ENCODE measurements at places on chromosomes 2 and 18. TPM values are rescaled to one million over a fixed set of nuclear protein-coding genes. Genes with fewer than 3 reads are reported as not detected.

EMILIN2 gene
- total RNA-seq, result 20.9 TPM

IL1R2 gene
- 1.1 TPM for total RNA-seq

CFAP221 gene
- total RNA-seq, result 0.25 TPM

- ATAC-seq, result no peak
Observed at GRCh38 chr2:23556929-23557328, 171.9 kb downstream of the KLHL29 start.

DNA sequence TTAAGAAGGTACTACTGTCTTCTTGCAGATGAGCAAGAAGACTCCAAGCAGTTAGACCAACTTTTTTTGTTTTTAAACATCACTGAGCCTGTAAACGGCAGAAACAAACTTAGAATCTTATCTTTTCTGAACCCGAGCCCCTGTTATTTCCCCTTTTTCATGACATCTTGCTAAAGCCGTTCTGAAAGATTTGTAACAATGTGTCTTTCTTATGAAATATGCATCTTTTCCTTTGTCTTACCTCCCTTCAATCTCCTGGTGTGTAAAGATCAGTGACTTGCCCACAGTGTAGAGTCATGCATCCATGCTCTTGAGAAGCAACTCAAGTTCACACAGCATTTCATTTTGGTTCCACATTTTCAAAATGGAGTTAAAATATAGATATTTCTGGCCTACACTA lies 288.8 kb upstream of the CELF4 start:
- ATAC-seq, result no peak

All from gastroesophageal sphincter (tissue), 4 donors.